ENCODE measurements at places on chromosomes 2 and 18.

GRCh38 chr2:203774760-203775159 is 68.3 kb downstream of the CD28 start:
- DNase-seq = no peak

DNA sequence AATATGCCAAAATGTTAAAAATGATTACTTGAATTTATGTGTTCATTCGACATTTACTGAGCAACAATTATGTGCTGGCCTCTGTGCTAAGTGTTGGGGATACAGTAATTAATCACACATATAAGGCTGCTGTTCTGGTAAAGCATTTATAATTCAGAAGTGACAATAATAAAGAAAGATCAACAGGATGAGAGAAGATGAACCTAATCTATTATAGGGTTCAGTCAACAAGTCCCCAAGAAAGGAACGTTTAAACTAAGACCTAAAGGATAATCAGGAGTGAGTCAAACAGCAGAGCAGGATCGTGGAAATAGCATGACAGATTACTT is 60.1 kb upstream of the COX7A2L start:
- no peak for DNase-seq

DNA sequence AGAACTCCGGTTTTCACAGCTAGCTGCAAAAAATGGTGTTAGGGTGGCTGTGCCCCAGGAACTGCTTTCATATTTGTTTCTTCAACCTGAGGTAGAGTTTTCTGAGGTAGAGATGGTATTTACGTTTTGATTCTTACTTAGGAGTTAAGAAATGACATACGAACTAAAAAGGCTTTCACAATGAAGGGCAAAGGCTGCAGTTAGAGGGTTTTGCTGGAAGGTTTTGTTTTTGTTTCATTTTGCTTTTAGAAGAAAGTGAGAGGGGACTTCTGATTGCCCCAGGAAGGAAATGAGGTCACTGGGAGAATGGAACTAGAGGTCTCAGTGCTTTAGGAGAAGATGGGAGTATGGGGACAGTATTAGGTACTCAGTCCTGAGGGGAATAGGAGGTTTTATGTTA is 15.5 kb downstream of the CDCA7 start:
- DNase-seq = no peak

- DNase-seq = no peak
Observed at GRCh38 chr2:221075203-221075602, 496.9 kb downstream of the EPHA4 start.

GRCh38 chr2:75516378-75517360 is 44.1 kb downstream of the EVA1A start:
- DNase-seq = no peak

- no peak for DNase-seq
Observed at GRCh38 chr2:2542966-2543611, 212.0 kb upstream of the MYT1L start.
